ENCODE measurements at places on chromosomes 13 and 19.

- DNase-seq: no peak
Observed at GRCh38 chr19:10517760-10518443, 655 bp upstream of the S1PR5 start.

GRCh38 chr19:17965370-17966128 is 1.4 kb upstream of the KCNN1 start:
- no peak for DNase-seq

DNA sequence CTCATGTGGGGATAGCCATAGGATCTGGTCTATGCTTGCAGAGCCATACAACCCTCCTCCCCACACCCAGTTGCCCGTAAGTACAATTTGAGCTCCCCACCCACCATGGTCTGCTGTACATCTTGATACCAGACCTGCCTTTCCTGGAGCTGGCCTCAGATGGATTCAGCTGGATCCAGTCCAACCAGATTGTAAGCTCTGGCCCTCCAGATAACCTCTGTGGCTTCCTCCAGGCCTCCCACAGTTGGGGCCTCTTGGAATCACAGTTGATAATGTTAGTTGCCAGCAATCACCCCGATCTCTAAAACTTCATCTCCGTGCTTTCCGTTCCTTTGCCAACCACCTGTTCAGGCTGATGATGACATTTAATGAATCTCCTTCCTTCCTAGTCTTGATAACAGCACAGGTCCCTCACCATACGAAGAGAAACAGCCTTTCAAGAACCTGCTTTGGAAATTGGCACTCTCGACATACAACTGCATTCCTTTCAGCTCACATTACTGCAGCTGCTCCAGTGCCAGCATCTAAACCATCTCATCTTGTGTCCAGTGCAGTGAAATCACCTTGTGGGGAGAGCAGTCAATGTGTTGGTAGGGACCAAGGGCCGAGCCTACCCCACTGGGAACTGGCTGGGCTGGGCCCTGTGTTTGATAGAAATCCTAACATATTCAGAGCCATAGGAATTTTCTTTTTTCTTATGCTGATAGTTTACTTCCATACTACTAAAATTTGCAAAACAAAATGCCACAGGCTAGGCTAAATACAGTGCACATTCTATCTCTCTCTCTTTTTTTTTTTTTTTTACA is 15.1 kb upstream of the FOXO1 start:
- no peak for DNase-seq

- DNase-seq: no peak
Observed at GRCh38 chr19:14694641-14695266, 4.9 kb downstream of the ZNF333 start.

DNA sequence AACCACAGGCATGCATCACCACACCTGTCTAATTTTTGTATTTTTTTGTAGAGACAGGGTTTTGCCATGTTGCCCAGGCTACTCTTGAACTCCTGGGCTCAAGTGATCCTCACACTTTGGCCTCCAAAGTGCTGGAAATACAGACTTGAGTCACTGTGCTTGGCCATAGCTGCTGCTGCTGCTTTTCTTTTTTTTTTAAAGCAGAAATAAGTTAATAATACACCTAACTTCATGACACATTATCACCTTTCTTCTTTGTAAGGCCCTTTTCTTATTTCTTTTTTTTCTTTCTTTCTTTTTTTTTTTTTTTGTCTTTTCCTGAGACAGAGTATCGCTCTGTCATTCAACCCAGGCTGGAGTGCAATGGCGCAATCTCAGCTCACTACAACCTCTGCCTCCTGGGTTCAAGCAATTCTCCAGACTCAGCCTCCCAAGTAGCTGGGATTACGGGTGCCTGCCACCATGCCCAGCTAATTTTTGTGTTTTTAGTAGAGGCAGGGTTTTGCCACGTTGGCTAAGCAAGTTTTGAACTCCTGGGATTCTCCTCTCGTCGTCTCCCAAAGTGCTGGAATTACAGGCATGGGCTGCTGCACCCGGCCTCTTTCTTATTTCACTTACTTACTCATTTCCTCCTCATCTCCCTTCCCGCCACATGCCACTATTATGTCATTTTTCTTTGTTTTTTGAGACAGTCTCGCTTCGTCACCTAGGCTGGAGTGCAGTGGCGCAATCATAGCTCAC is 8.7 kb downstream of the SHKBP1 start:
- DNase-seq: no peak

- DNase-seq: no peak
Observed at GRCh38 chr13:45276913-45277312, 64.1 kb downstream of the TPT1 start.

GRCh38 chr19:15320116-15320515 is 12.2 kb downstream of the BRD4 start:
- no peak for DNase-seq

DNA sequence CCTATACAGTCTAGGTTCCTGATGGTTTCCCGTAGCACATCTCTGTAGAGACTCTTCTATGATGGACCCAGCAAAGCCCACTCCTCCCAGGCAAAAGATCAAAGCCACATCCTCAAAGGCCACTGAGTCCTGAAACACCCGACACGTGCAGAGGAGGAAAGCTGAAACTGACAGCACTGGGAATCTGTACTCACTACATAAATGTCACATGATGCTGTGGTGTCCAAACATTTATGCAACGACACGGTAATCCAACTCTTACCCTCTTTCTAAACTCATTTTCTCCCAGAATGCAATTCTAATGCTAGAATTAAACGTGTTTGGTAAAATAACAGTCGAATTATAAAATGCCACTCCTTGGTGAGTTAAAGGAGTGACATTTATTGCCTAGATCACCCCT is 7.0 kb upstream of the ZNF441 start:
- no peak for DNase-seq

DNA sequence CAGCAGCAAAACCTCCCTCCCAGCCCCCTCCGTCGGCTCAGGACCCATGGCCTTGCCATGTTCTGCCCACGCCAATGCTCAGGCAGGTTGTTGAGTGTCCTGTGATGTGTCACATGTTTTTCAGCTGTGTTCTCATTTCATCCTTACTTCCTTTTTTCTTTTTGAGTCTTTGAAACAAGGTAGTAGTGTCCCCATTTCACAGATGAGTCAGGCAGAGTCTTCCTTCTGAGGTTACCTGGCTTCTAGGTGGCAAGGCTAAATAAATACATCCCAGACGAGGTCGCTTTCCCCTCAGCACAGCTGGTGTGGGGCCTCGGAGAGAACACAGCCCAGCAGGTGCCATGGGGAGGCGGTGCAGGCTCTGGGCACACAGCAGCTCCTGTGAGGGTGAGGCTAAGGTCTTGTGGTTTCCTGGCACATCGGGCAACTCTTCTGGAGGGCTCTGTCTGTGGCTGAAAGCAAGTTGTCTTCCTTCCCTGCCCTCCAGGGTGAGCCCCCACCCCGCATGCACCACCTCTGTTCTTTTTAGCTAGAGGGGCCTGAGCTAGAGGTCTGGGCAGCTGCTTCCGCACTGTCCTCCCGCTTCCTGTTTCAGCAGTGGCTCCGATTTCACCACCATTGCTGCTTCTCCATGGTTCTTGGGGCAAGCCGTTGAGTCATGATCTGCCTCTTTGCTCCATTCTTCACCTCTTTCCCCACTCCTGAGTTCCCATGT is 15.1 kb downstream of the PRAM1 start:
- peak; percentile 34 for DNase-seq

- DNase-seq: no peak
Observed at GRCh38 chr13:51905787-51906186, 44.0 kb downstream of the CCDC70 start.

DNA sequence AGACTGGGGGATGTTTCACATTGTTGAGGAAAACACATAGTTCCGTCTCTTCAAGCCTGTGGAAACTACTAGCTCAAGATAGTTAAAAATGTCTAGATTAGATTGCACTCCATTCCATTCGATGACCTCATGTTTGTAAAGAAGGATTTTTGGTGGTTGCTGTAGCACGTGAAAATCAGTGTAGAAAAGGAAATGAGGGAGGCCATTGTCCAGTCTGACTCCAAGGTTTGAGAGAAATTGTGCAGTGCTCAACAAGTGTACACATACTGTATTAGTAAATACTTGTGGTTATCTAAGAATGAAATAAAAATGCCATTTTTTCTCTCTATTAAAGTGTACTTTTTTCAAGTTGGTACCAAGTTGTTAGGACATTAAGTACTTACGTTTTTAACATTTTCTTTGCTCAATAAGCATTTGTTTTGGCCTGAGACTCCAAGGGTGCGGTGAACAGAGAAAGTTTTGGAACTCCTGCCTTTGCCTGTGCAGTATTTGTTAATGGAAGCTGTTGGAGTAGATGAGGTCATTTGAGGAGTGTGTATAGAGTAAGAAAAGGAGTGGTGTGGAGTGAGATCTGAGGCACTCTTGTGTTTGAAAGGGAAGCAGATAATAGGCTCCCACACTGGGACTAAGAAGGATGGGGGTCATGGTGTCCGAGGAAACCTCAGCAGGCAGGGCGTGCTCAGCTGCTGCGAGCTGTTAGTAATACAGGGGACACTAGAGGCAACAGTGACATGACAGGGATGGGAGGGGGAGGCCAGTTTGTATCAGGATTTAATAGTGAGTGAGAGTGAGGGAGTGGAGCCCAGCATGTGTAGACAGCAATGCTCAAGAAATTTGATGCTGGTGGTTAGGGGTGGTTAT is 4.4 kb downstream of the WASF3 start:
- no peak for DNase-seq

GRCh38 chr19:39401549-39402345 is 4.9 kb upstream of the ZFP36 start:
- DNase-seq: peak; percentile 76

DNA sequence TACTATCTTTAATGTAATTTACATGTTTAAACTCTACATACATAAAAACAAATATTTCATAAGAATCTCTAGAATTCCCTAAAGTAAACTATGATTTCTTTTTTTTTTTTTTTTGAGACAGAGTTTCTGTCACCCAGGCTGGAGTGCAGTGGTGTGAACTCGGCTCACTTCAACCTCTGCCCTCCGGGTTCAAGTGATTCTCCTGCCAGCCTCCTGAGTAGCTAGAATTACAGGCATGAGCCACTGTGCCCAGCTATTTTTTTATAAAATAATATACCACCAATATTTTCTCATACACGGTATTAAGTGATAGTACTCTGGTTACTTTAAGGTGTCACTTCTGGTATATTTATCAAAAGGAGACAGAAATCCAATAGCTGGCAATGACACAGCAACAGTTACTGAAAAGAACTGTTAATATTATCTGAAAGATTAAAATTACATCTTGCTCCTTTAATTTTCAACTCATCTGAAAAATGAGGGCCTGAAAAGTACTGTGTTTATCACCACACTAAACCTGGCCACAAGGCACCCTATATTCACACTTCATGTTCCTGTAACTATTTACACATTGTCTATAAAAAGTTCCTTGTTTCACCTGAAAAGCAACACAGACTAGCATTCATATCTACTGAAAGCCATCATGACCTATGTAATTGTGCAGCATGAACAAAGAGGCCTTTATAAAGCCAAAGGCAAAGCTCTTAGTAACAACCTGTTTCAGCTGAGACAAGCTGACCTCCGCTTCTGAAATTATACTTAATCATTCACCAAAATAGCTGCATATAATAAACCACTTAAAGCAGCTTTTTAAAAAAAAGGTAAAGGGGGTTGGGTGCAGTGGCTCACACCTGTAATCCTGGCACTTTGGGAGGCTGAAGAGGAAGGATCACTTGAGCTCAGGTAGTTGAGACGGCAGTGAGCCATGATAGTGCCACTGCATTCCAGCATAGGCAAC is 106.1 kb downstream of the SLC25A15 start:
- no peak for DNase-seq

DNA sequence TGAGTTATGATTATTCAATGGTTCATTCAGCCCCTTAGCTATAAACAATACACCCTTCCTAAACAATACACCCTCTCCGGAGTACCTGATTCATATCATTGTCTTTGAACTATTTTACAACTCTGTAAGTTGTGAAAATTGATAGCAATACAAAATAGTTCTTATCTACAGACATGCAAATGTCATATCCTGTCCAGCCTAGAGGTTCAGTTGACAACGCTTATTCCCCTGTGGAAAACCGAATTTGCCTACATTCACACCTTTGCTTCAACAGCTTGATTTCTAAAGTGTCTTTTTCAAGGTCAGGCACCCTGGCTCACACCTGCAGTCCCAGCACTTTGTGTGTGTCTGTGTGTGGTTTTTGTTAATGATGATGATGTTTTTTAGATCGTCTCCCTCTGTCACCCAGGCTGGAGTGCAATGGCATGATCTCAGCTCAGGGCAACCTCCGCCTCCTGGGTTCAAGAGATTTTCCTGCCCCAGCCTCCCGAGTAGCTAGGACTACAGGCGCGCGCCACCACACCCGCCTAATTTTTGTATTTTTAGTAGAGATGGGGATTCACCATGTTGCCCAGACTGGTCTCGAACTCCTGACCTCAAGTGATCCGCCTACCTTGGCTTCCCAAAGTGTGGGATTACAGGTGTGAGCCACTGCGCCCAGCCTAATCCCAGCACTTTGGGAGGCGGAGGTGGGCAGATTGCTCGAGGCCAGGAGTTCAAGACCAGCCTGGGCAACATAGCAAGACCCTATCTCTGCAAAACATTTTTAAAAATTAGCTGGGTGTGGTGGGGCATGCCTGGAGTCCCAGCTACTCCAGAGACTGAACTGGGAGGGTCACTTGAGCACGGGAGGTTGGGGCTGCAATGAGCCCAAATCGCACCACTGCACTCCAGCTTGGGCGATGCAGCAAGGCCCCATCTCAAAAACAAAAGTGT is 9.6 kb downstream of the C19orf53 start:
- no peak for DNase-seq

DNA sequence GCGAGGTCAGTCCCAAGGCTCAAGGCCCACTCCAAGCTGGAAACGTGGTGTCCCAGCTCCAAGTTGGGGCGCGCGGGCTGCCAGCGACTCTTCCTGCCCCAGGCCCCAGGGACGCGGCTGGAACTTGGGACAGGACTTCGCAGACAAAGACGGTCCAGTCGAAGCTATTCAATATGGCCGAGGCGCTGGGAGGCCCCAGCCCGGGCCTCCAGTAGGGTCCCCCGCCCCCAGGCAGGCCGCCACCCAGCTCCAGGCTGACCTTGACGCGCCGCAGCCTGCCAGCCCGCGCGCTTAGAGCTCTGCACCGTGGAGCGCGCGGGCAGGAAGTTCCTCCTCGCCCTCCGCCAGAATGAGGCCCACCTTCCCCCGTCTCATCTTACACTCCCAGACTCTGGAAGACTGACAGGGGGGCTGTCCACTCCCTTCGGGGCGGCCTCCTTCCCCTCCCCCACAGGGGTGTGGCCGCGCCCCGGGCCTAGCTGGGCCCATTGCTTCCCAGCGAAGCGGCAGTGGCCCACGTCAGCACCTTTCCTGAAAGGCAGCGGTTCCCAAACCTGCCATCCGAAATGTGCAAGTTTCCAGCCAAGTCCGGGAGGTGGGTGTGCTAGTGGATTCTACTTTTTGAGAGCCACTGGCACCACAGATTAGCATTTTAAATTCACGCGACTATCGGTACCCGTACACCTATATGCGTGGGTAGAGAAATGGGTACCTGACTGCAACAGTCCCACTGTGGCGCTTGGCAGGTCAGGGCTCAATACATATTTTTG is at the start of gene CCDC8:
CCDC8 (minus strand) TSS at position 303 of the 770 bp plus-strand sequence. CDS start 754 bp downstream, outside the sequence.
- no peak for DNase-seq

DNA sequence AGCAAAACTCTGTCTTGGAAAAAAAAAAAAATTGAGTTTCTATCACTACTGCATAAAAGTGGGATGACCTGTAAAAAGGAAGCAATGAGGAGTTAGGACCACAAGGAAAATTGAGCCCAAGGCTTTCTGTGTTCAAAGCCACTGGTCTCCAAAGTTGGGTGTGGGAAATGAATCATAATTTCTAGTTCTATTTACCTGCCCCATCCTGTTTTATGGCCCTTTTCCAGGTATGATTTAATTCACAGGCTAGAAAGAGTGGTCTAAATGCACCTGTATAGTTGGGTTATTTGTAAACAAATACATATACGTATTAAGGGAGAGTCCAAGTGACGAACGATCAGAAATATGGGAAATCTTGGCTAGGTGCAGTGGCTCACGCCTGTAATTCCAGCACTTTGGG is 5.9 kb upstream of the DCAF15 start:
- no peak for DNase-seq

Data from stimulated activated CD8-positive, alpha-beta memory T cell treated with anti-CD3 and anti-CD28 coated beads, Interleukin-2, amount 100 ng/mL, for 1 hour (primary cell).